T-helper 9 cell (primary cell): ENCODE measurements at places on chromosomes 16 and 17.

DNA sequence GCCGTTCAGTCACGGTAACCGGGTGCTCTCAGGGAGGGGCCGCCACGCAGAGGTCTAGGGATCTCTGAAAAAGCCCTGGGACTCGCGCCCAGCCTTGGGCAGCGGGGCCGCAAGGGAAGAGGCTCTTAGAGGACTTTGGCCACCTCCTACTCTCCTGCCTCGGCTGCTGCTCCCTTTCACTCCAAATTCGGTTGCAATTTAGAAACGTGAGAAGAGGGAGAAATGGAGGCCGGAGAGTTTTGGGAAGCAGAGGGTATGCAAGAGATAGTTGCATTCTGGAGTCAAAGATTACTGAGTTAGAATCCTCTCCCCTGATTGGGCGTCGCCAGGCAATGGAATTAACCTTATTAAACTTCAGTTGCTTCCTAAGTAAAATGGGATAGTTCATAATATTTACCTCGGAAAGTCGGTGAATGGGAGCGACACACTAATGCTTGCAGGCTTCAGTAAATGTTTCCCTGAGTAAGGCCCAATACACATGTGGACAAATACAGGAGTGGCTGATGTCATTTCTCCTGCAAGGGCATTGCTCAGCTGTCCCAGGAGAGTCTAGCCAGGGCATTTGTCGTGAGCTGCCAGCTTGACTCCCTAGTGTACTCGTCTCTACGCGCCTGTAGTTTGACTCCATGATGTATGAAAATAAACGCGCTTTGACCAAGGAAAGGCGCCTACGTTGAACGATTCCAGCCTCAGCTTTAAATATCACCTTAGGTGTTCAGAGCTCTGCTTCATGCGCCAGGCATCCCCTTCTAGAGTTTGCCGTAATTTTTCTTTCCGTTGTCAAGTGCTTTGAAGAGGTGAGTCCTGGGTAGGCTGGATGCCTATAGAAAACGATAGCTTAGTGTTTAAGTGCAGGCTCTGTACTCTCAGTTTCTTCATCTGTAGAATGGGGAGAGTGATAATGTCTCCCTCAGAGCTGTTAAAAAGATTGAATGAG lies 667 bp downstream of the OGFOD1 start:
- no peak for DNase-seq

- no peak for DNase-seq
Measured at GRCh38 chr16:30340621-30341020, 14.5 kb downstream of the CD2BP2 start.

- no peak for DNase-seq
Measured at GRCh38 chr16:15539197-15539596, 103.8 kb downstream of the MARF1 start.

GRCh38 chr16:82580298-82580890 lies 46.4 kb upstream of the CDH13 start:
- no peak for DNase-seq

DNA sequence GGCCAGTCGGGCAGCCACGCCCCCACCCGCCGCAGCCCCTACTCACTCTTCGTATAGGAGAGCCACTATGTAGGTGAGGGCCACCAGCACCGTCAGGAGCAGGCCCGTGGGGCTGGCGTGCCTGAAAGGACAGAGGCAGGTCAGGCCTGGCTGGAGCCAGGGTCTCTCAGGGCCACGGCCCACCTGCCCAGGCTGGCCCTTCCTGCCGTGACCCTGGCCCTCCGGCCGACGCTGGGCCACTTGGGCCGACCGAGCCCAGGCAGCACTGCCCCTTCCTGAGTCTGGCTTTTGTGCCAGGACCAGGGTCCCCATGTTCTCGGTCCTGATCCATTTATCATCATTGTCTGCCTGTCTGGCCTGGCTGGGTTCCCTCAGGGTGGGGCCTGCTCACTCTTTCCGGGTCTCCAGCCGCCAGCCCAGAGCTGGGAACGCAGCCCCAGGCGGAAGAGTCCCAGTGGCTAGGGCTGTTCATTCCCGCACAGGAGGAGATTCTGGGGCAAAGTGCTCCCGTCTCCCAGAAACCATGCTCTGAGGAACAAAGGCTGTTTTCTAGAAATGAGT lies 10.1 kb upstream of the RASD1 start:
- DNase-seq, result no peak

GRCh38 chr17:50055426-50056216 lies at the start of gene ITGA3:
Gene ITGA3 (plus strand): TSS chr17:50056110. CDS start chr17:50056440, 330 bp downstream.
- peak; percentile 55 for DNase-seq

DNA sequence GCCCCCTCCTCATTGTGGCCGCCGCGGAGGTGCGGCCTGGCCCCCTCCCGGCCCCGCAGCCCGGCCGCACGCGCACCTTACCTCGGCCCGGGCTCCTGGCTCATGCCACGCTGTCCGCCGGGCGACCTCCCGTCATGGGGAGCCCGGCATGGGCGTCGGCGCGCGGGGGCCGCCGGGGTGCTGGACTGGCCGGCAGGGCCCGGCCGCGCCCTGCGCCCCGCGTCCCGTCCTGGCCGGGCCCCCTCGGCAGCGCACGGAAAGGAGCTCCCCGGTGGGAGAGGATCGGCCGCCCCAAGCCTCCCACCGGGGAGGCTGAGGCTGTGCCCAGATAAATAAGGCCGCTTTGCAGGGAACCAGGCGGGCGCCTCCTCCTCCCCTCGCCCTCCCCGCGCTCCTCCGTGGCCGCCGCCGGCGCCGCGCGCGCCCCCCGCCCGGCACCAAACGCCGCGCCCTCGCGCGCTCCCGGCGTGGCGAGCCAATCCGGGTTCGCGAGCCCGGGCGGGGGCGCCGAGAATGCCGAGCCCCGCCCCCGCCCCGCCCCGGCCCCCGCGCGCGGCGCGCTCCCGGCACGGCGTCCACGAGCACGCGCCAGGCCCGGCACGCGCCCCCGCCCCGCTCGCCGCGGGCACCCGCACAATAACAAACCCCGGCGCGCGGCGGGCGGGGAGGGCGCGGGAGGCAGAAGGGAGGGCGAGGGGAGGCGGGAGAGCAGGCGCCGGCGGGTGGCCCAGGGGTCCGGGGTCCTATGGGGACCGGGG lies at the start of gene FBXL16:
FBXL16 (minus strand) TSS at position 371 of the 758 bp plus-strand sequence. CDS start 8,396 bp downstream, outside the sequence.
- no peak for DNase-seq

DNA sequence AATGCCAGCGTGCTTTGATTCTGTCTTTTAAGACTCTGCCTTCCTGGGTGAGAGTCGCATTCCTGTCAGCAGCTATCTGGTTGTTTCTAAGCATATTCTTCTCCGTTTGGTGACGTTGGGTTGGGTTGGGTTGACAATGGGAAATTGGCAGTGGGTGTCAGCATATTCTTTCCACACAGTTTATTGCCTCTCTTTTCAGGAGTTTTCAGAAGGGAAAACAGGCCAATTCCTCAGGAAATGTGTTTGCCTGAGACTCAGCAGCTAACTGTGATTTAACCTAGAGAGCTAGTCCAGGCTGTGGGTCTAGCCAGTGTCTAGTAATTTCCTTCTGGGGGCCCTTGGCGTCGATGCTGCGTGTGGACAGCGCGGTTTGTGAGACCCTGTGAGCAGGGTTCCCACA lies 21.2 kb downstream of the EPN2 start:
- DNase-seq, result no peak

GRCh38 chr17:31843070-31843745 lies 15.8 kb downstream of the COPRS start:
- no peak for DNase-seq

DNA sequence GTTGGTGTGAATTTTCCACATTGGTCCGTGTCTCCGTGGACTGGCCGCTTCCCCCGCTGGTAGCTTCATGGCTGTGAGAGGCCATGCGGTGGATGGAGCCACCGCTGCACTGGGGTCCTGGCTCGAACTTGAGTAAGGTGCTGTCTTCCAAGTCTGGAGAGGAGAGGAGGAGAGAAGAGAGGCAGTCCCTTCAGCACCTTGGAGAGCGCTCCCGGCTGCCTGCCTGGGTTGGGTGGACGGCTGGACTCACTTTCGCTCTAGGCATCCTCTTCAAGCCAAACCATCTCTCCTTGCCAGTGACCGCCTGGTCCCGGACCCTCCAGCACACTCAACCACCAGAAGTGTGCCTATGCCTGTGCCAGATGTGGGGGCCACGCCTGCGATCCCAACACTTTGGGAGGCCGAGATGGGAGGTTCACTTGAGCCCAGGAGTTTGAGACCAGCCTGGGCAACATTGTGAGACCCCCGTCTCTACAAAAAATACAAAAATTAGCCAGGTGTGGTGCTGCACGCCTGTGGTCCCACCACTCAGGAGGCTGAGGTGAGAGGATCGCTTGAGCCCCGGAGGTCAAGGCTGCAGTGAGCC lies 6.2 kb downstream of the JPH3 start:
- peak; percentile 41 for DNase-seq

GRCh38 chr17:31825961-31826691 lies 32.9 kb downstream of the COPRS start:
- DNase-seq, result no peak

GRCh38 chr17:62626719-62627218 lies 701 bp upstream of the MRC2 start:
- no peak for DNase-seq

GRCh38 chr16:4894276-4895150 lies 42.4 kb downstream of the PPL start:
- no peak for DNase-seq
